ENCODE measurements at places on chromosomes 5 and 9. TPM values are rescaled to one million over a fixed set of nuclear protein-coding genes. Genes with fewer than 3 reads are reported as not detected.

The WNT8A gene
- total RNA-seq = not detected

The CLIC3 gene
- 4.5 TPM for total RNA-seq

The KIF12 gene
- total RNA-seq = 2.8 TPM

The FOXI1 gene
- total RNA-seq = not detected

The GPR21 gene
- total RNA-seq = not detected

The GRXCR2 gene
- total RNA-seq = not detected

The TMOD1 gene
- total RNA-seq = 2.9 TPM

The TAL2 gene
- total RNA-seq = 0.15 TPM

The PCDHA1 gene
- 0.10 TPM for total RNA-seq

The SPATA31C1 gene
- total RNA-seq = not detected

The LHX3 gene
- total RNA-seq = 0.09 TPM

The NOTCH1 gene
- total RNA-seq = 13.4 TPM

The TTC16 gene
- not detected for total RNA-seq

The TJP2 gene
- total RNA-seq = 5.0 TPM

The OMD gene
- total RNA-seq = not detected

The ANKRD20A1 gene
- total RNA-seq = 1.0 TPM

Measured in A549 treated with CORT108297 at 1 μM for 4 hours (cell line).